Hematopoietic multipotent progenitor cell treated with erythropoietin and hydrocortisone succinate and interleukin-3 and kit ligand, for 17 days (in vitro differentiated cells): ENCODE measurements at places on chromosomes 3 and 15.

DNA sequence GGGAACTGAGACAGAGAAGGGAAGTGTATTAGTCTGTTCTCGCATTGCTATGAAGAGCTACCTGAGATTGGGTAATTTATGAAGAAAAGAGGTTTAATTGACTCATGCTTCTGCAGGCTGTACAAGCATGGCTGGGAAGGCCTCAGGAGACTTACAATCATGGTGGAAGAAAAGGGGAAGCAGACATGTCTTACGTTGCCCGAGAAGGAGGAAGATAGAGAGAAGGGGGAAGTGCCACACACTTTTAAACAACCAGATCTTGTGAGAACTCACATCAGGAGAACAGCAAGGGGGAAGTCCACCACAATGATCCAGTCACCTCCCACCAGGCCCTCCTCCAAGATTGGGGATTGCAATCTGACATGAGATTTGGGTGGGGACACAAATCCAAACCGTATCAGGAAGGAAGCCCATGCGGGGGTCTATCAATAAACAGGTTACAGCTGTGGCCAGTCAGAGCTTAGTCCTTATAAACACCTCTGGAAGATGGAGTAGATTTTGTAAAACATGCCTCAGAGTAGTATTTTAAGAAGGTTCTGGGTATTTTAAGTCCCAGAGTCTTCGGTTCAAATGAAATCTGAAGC, 153.9 kb downstream of the GHSR start:
- DNase-seq: no peak

- peak; percentile 65 for DNase-seq
Measured at GRCh38 chr3:14508966-14509795, 31.0 kb downstream of the GRIP2 start.

GRCh38 chr3:557972-558371, 361.4 kb downstream of the CHL1 start:
- DNase-seq: no peak

GRCh38 chr3:71322154-71322553, 261.4 kb downstream of the FOXP1 start:
- no peak for DNase-seq

DNA sequence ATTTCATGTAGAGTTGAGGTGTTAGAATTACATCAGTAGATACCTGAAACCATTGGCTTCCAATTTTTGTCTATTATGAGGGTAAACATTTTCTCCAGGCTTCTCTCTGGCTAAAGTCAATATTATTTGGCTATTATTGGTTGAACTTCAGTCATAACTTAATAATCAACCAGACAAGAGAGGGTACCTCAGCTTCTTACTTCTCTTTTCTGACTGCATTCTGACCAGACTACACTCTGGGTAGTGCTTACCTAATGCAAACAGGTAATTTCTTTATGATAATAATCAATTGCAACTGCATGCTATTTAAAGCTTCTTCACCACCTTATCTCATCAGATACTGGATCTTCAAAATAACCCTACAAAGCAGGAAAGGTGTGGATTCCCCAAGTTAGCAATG, 85.1 kb downstream of the ANP32A start:
- DNase-seq: no peak

GRCh38 chr15:67006083-67007065, 59.0 kb upstream of the SMAD3 start:
- no peak for DNase-seq

DNA sequence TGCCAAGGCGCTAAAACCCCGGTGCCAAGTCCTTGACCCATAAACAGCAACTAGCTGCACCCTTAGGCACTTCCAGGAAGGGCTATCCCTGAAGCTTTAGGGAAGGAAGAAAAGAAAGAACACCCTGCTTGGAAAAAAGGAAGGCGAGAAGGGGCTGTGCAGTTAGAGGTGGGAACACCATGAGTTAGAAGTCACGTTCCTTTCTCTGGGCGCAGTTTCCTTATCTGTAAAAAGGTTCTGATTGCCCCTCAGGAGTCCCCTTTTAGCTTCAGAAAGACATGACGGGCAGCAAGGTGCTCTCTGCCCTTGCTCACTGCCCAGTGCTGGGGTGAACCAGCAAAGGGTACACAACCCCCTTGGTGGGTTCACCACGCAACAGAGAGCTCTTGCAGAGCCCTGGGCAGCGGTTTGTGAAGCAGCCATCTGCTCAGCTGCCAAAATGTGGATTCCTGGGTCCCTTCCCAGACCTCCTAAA, 798 bp downstream of the GCHFR start:
- peak; percentile 52 for DNase-seq

DNA sequence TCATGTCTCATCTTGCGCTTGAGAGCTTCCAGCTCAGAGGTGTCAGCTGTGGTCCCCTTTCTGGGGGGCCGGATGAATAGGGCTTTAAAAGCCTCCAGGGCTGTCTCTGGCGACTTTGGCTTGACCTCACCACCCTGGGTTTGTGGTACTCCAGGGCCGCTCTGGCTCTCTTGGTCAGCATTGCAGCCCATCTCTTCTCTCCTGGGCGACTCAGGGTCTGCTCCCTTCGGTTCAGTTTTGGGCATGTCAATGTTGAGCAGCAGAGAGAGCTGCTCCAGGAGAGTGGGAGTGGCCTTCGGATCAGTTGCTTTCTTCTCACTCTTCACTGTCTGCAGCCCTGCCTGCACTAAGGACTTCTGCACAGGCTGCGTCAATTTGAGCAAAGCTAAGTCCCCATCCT, 127.9 kb downstream of the FMN1 start:
- no peak for DNase-seq

DNA sequence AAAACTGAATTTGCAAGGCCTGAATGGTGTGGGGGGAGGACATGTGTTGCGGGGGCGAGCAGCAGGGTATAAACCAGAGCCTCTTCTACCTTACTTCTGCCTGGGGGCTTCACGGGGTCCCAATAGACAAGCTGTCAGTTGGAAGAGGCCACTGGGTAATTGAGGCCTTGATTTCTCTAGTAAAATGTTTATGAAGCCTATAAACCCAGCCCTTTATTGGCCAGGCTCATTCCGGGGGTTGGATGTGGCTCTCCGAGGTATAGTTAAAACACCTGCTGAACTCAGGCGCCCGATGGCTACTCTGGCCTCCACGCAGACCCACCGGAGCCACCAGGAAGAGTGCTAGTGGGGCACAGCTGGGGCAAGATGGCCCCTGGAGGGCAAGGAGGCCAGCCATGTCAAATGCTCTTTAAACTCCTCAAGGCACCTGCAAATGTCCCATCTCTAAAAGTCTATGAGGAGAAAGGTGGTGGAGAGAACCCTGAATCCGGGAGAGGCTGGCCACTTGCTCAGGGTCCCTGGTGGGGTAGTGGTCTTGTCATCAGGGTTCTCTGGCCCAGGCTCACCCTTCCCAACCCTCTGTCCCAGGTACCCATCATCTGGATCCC, 34.3 kb downstream of the IGDCC3 start:
- DNase-seq: no peak

- DNase-seq: no peak
Measured at GRCh38 chr3:53618936-53619335, 124.5 kb downstream of the CACNA1D start.

- DNase-seq: no peak
Measured at GRCh38 chr3:134229038-134229437, 21.6 kb downstream of the RYK start.

GRCh38 chr3:187271582-187271981, 20.0 kb downstream of the MASP1 start:
- no peak for DNase-seq

- DNase-seq: no peak
Measured at GRCh38 chr15:99409560-99409959, 156.2 kb upstream of the MEF2A start.

DNA sequence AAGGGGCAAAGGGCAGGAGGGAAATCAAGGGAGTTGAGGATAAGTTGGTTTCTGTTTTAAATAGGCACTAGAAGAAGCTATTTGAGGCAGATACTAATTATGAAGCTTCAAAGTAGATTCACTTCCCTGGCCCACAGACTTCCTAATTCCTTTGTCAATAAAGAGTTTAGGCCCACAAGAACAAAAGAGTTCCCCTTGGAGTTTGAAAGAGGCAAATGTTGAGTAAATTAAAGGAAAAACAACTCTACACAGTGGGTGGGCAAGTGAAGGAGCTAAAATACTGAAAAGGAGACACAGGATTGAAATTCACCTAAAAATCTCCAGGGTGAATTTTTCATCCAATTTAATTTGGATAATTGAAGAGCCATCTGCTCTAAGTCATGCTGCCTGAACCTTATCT, 411.7 kb upstream of the RORA start:
- DNase-seq: no peak

GRCh38 chr3:185631508-185632206, 45.6 kb downstream of the SENP2 start:
- DNase-seq: no peak
